LHCN-M2 (cell line): ENCODE measurements at places on chromosomes 11 and 22. TPM values are rescaled to one million over a fixed set of nuclear protein-coding genes. Genes with fewer than 3 reads are reported as not detected.

C11orf52 gene
- total RNA-seq: 1.2 and 2.1 TPM in 2 replicates

C22orf42 gene
- total RNA-seq: not detected in 2 replicates

SCGB1C1 gene
- not detected in 2 replicates for total RNA-seq

KRTAP5-11 gene
- not detected in 2 replicates for total RNA-seq

OR5B21 gene
- not detected in 2 replicates for total RNA-seq

SCGB1D2 gene
- total RNA-seq: not detected in 2 replicates

OR8G5 gene
- not detected in 2 replicates for total RNA-seq

HOATZ gene
- total RNA-seq: not detected in 2 replicates

MS4A12 gene
- total RNA-seq: 1.4 TPM in 1 of 2 replicates, not detected in the other

DBX1 gene
- total RNA-seq: not detected in 2 replicates

TNNT3 gene
- total RNA-seq: 1.9 TPM in 1 of 2 replicates, not detected in the other

CCDC179 gene
- total RNA-seq: not detected in 2 replicates

ARHGAP8 gene
- not detected in 2 replicates for total RNA-seq

PATE2 gene
- not detected in 2 replicates for total RNA-seq

APOC3 gene
- total RNA-seq: not detected in 2 replicates

OR2AG2 gene
- 0.19 TPM in 1 of 2 replicates, not detected in the other for total RNA-seq

ASCL2 gene
- not detected in 2 replicates for total RNA-seq

NCAM1 gene
- total RNA-seq: 28.1 and 38.7 TPM in 2 replicates

PPFIA1 gene
- total RNA-seq: 41.4 and 45.1 TPM in 2 replicates

KRTAP5-2 gene
- total RNA-seq: not detected in 2 replicates

NCF4 gene
- total RNA-seq: not detected in 2 replicates

SAA1 gene
- 1.7 and 1.9 TPM in 2 replicates for total RNA-seq

TBX1 gene
- total RNA-seq: 13.0 and 16.7 TPM in 2 replicates

MRGPRX4 gene
- not detected in 2 replicates for total RNA-seq

LAYN gene
- 18.8 and 23.1 TPM in 2 replicates for total RNA-seq

MPZL2 gene
- not detected in 2 replicates for total RNA-seq

SMTNL1 gene
- not detected in 2 replicates for total RNA-seq

OMP gene
- total RNA-seq: 0.57 TPM in 1 of 2 replicates, not detected in the other

GLYAT gene
- total RNA-seq: not detected in 2 replicates

ADM2 gene
- total RNA-seq: not detected in 2 replicates

SUSD2 gene
- total RNA-seq: 0.23 and 0.26 TPM in 2 replicates

TNRC6B gene
- total RNA-seq: 18.0 and 28.5 TPM in 2 replicates

TRIM49 gene
- not detected in 2 replicates for total RNA-seq

TMEM121B gene
- 0.13 and 0.29 TPM in 2 replicates for total RNA-seq

CCDC86 gene
- total RNA-seq: 33.1 and 34.5 TPM in 2 replicates

OR51B2 gene
- not detected in 2 replicates for total RNA-seq

NRXN2 gene
- 34.0 and 50.4 TPM in 2 replicates for total RNA-seq

NXPE2 gene
- total RNA-seq: 0.11 and 0.13 TPM in 2 replicates

DLAT gene
- 45.2 and 47.6 TPM in 2 replicates for total RNA-seq

CNGA4 gene
- total RNA-seq: not detected in 2 replicates

YIF1A gene
- 120 and 127 TPM in 2 replicates for total RNA-seq

EMID1 gene
- 0.29 TPM in 1 of 2 replicates, not detected in the other for total RNA-seq

KRTAP5-9 gene
- total RNA-seq: not detected in 2 replicates

UCP2 gene
- 4.3 and 8.0 TPM in 2 replicates for total RNA-seq

MUC5AC gene
- not detected in 2 replicates for total RNA-seq

MMP8 gene
- not detected in 2 replicates for total RNA-seq

JAML gene
- not detected in 2 replicates for total RNA-seq

KREMEN1 gene
- 4.3 and 5.8 TPM in 2 replicates for total RNA-seq

OR51I1 gene
- not detected in 2 replicates for total RNA-seq

LIF gene
- total RNA-seq: 23.1 and 23.3 TPM in 2 replicates

OR5A2 gene
- total RNA-seq: not detected in 2 replicates

SRPRA gene
- 121 and 127 TPM in 2 replicates for total RNA-seq

KCNJ11 gene
- total RNA-seq: 0.11 and 0.13 TPM in 2 replicates
